T47D (cell line): ENCODE measurements at places on chromosomes 4 and X.

DNA sequence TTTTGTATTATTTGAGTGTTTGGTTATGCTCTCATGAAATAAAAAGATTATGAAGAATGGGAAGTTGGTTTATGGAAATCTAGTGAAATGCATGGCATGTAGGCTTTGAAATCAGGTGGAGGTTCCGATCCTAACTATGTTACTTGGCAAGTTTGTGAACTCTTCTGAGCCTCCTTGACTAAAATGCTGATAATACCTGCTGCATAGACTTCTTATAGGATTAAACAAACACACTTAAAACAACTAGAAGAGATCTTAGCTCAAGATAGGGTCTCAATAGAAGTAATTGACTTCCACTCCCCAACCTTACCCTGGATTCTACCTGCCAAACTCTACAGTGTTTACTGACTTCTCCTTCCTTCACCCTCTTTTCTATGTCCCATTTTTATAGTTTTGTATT, 22.2 kb upstream of the TLR2 start:
- DNase-seq, result no peak

DNA sequence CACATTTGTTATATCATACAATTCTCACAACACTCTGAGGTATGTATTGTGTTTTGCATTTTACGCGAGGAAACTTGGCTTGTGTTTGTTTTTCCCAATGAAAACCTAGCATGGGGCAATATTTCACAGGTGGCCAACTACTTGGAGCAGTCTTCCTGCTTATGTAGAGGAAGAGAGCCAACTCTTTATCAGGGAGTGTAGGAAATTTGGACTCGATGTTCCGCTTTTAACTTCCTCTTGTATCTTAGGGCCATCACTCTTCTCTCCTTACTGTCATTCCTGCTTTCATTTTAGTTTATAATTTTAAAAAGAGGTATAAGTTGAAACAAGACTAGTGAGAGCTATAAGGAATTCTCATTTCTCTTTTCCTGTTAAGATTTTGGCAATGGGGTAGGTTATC, 107.7 kb upstream of the RPS6KA3 start:
- no peak for DNase-seq

- no peak for DNase-seq
Observed at GRCh38 chr4:16667464-16667863, 231.0 kb downstream of the LDB2 start.

DNA sequence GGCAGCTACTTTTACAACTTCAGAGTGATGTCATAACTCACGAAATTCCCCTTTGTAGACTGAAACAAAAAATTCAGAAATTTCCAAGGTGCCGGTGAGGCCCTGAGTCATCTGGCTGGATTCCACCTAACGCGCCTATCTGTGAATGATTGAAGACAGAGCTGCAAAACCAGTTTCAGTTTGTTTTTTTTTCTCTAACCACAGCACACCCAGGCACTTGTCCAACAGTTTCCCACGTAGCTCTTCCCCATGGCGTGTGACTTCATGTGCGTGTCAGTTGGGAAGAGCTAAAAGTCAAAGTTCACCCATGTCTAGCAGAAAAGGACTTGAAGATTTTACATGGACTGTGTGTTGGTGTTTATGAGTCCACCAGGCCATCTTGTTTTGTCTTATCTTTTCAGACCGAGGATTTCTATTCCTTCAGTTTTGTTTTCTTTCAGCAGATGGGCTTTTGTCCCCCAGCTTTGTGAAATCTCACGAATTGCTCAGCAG, 16.4 kb downstream of the TCEANC start:
- no peak for DNase-seq

DNA sequence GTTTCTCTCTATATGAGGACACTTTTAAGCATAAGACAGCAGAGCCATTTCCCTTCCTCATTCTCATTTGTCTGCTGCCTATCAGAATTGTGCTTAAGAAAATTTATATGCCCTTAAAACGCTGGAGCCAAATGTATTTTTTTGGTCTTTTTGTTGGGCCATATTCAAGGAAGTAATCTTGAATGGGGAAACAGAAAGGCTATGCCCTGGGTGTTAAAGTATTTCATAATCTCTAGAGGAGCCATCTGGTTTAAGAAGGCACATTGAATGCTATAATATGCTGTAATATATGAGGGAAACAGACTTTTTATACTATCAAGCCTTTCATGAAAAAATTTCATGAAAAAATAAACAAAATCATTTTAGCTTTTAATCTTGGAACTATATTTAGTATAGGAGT, 4.3 kb downstream of the DMD start:
- no peak for DNase-seq

DNA sequence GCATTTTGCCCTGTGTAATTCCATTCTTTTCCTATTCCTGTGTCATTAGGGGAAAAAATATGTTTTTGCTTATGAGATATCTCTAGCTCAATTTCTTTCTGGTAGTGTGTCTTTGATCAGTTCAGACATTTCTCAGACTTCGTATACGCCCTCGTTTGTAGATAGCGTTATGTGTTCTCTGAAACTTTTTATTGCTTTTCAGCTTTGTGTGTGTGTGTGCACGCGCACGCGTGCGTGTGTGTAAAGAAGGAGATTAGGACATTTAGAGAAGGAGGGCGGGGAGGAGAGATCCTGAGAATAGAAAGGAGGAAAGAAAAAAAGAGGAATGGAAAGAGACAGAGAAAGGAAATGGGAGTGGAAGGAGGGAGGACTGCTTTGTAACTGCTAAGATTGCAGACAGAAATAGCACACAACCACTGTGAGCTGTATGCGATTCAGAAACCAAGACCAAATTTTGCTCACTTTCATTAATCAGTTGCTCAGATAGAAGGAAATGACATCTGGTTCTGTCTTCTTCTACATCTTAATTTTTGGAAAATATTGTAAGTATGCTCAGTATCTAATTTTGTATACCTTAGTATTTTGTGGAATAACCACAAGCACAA, at the start of gene RXFP1:
Gene RXFP1, plus strand, starts transcription at position 399 of the 605 bp plus-strand sequence. Its CDS starts 95 bp downstream, at position 494.
- DNase-seq, result no peak

- DNase-seq, result no peak
Observed at GRCh38 chr4:15077969-15078368, 75.7 kb downstream of the CPEB2 start.

DNA sequence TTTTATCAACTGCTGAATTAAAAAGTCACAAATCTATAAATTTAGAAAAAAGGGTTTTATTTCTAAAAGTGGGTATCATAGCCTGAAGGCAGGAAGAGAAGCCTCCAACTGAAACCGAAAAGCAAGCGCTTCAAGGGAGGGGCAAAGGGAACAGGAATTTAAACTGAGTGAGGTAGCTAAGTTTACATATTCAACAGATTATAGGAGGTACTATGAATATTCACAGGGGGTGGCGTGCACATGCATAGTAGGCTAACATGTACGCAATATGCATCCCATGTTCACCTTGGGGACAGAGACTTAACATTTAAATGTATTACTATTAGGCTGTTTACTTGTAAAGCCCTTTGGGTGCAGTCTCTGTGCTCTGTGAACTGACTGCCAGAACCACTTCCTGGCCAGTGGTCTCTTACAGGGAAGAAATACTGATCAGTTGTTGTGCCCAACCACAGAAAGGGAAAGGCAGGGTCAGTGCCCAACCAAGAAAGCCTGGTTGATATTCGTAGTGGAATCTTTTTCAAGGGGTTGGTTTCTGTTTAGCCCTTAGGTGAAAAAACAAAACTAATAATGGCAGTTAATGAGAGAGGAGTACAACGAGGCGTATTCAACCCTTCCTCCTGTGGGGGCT, 168.7 kb upstream of the GALNTL6 start:
- no peak for DNase-seq

DNA sequence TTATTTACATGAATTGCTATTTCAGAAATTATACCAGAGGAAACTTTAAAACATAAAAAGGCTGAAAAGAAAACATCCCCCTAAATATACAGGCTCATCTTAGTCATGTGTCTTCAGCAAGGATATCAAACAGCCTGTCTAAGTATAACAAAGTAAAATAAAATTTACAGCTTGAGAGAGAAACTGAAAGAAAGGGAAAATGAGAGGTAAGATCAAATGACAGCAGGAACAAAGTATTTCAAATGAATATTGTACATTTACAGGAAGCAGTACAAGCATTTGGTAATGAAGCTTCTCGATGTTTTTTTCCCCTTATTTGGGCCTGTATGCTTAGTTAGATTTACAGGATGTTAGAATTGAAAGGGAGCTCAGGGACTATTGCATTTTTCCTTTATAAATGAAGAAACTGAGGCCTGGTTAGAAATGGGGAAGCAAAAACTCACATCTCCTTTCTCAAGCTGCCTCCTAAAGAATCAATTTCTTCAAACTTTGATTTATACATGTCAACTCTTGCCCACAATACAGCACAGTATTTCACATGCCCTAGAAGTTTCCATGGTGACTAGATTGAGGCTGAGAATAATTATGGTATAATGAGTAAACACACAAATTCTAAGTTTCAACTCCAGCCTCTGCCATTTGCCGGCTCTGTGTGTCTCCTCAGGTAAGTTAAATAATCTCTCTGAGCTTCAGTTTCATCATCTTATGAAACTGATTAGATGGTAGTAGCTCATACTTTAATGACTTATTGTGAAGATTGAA, 29.3 kb downstream of the DAPP1 start:
- DNase-seq, result no peak

- DNase-seq, result no peak
Observed at GRCh38 chr4:48483006-48483776, at the start of gene SLC10A4. SLC10A4 (plus strand) TSS chr4:48483343; CDS start chr4:48483562, 219 bp downstream.

DNA sequence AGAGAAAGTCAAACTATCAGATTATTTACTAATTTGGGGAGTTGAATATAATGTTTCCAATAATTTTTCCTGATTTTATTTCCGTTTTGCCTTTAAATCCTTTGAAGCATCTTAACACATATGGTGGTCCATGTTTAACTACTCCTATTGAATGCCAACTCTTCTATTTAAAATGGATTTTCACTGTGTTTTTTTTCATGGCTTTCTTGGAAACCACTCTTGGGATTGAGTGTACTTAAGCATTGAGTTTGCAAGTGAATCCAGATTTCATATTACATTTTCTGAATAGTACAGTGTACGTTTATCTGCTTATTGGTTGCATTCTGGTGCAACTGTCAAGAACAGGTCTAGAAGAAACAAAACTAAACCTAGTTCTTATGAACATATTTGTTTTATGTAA, 45.6 kb downstream of the RAPGEF2 start:
- no peak for DNase-seq
